ENCODE measurements at places on chromosomes 2 and 18.

DNA sequence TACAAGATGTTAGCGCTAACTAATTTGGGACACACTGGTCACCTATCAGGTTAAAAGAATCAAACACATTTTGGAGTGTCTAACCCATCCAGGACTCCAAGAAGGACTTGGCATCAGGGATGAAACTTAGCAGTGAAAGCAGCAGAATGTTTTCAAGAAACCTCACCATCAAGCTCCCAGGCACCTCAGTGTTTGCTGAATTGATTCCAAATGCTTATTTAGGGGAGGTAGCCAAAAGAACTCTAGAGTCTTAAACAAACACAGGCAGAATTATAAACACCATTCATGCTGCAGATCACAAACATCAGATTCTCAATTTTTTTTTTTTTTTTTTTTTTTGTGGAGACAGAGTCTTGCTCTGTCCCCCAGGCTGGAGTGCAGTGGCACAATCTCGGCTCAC lies 122.8 kb upstream of the UXS1 start:
- no peak for DNase-seq

GRCh38 chr18:76988827-76989646 lies 143.5 kb downstream of the MBP start:
- DNase-seq, result no peak

DNA sequence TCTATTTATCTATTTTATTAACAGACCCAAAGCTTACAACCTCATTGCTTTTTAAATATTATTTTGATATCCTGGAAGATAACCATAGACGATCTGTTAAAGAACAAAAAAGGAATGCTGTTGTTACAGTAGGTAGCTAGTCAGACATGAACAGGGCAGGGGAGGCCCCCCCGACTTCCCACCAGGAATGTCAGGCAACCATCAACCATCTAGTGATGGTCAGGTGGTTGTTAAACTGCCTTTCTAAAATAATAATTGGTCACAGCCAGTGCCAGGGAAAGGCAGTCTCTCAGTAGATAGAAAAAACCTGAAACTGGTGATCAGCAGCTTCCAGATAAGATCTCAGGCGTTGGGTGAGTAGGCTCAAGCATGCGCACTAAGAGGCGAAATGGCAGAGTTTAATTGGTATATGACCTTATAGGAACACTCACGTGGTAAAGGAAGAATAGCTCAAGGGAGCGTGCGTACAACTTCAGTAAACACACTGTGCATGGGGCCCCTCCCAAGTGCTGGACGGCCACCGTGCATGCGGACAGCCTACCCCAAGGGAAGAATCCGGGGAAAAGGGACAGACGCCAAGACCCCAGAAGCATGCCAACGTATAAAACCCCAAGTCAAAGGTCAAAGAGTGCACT lies 32.5 kb upstream of the CCL20 start:
- DNase-seq, result no peak

- DNase-seq, result no peak
Measured at GRCh38 chr2:9908639-9909038, 42.9 kb upstream of the GRHL1 start.

DNA sequence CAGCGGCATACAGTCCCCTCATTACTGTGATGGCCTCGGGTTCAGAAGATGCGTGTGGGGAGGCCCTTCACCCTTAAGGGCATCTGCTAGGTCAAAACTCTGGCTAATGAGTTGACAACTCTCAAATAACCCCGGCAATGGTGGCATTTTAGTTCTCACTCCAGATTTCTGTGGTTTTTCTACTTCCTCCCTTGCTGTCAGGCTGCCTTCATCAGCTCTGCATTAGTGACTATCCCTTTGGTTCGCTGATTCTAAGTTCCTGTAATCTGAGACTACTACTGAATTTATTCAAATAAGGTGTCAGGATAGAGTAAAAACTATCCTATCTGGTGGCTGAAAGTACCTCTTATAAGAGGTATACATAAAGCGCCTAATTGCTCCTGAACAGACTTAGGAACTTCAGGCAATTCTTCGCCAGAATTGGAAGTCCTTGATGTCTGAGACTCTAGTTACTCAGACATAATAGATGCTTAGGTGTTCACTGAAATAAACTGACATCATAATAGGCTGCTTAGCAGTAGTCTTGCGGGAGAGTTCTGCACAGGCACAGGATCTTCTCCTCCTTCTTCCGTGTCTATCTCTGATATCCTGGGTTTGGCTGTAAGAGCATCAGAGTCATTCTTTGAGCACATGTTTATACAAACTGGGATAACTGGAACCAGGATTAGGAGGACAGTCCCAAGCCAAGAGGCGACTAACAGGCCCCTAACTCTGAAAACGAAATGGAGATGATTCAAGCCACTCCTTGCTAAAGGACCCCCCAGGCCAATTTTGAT lies 194.5 kb downstream of the DNER start:
- no peak for DNase-seq

GRCh38 chr2:74429487-74430451 lies 8.2 kb downstream of the WDR54 start:
- DNase-seq, result no peak

DNA sequence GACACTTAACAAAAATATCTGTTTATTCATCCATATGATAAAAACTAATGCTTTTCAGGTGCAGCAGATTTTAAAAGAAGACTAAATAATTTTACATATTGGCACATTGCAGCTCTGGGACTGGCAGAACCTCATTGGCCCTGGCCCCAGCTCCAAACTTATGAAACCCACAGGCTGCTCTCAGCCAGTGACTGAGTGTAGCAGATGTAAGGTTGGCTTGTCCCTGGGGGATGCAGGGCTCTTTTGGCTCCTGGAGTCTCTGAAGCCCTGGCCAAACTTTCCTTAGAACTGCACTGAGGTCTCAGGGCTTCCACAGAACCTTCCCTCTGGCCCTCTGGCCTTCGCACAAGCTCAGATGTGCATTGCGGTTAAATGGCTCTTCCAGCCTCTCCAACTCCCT lies 725.0 kb upstream of the SOX11 start:
- no peak for DNase-seq

- no peak for DNase-seq
Measured at GRCh38 chr2:232772531-232772930, 3.8 kb downstream of the KCNJ13 start.

DNA sequence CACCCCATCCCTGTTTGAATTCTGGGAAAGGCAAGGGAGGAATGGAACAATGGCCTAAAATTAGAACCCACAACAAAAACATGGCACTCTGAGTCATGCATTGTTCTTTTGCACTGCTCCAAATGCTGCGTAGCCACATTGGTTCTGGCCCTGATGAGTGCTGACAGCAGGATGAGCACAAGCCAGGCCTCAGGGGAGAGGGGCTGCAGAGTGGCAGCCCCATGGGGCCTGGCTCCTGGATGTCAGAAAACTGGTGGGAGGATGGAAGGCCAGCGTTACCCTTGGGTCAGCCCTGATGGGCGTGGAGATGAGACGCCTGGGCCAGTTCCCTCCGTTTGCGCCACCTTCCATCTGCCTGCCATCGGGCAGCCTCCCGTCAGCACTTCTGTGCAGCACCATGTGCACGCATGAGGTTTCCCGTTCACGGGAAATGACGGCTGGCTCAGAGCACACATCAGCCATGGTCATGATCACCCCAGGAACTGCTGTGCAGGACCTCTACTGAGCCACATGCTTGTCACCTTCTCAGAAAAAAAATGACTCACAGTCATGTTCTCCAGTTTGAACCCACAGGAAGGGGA lies 65.6 kb downstream of the CYP26B1 start:
- no peak for DNase-seq
